Right ventricle myocardium inferior (tissue), 1 donor: ENCODE measurements at places on chromosomes 3 and 15. TPM values are rescaled to one million over a fixed set of nuclear protein-coding genes. Genes with fewer than 3 reads are reported as not detected.

- no peak for DNase-seq
Measured at GRCh38 chr15:62607643-62608042, 434.9 kb upstream of the TPM1 start.

GRCh38 chr3:45618081-45618509 lies 23.5 kb downstream of the LIMD1 start:
- DNase-seq = no peak

DNA sequence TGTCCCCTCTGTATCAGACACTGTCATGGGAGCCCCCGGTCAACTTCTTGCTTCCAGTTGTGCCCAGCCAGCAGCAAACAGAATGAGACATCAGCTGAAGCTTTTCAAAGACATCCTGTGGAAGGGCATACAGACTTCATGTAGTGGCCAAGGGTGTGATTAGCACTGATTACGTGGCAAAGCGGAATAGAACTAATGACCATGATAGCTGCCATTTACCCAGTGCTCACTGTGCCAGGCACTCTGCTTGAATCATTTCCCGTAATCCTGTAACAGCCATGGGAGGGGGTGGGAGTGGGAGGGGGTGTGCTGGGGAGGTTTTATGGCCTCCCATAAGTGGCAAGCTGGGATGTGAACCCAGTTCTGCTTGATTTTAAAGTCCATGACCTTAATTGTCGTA lies 29.5 kb downstream of the LPP start:
- DNase-seq = no peak

The LRRC31 gene
- not detected for total RNA-seq
